ENCODE measurements at places on chromosomes 4 and X. TPM values are rescaled to one million over a fixed set of nuclear protein-coding genes. Genes with fewer than 3 reads are reported as not detected.

The ZNF185 gene
- 19.9 TPM for total RNA-seq

The USP17L12 gene
- total RNA-seq, result not detected

The ADRA2C gene
- 2.0 TPM for total RNA-seq

The HTR2C gene
- not detected for total RNA-seq

The PAGE1 gene
- total RNA-seq, result not detected

The SPOCK3 gene
- total RNA-seq, result not detected

The GPR143 gene
- total RNA-seq, result 0.86 TPM

- no peak for DNase-seq
Measured at GRCh38 chr4:1109333-1109732, 4.0 kb downstream of the RNF212 start.

DNA sequence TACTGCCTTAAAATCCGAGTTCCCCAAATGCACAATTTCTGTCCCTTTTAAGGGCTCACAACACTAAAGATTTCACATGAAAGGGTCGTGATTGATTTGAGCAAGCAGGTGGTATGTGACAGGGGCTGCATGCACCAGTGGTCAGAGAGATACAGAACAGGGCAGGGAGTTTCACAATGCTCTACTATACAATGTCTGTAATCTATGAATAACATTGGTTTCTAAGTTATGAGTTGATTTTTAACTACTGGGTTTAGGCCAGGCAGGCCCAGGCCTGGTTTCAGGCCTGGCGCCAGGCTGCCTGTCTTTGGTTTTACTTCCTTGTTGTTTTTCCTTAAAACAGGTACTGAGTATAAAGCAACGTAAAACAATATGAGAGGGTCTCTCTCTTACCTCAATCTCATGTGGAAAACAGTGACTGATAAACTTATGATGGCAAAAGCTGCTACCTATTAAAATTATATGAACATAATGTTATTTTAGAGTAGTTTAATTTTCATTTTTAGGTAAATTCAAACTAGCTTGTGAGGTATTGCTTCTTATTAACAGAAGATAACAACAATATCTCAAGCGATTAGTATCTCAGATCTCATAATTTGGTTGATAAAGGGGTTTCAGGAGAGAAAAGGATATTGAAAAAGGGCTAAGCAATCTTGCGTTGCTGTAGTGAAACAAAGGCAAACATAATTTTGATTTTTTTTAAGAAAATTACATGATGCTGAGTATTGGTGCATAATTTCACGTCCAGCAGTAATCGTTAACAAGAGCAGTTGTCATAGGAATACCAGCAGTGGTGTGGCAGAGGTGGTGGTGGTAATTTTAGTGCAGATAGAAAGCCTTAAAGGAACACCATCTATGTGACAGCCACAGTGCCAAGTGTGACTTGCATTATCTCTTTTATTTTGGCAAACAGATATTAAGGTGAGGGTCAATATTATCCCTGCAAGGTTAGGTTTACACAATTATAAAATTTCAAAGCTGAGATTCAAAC lies 944.4 kb upstream of the GRID2 start:
- DNase-seq, result no peak

- no peak for DNase-seq
Measured at GRCh38 chrX:114976292-114976691, 41.1 kb downstream of the IL13RA2 start.

DNA sequence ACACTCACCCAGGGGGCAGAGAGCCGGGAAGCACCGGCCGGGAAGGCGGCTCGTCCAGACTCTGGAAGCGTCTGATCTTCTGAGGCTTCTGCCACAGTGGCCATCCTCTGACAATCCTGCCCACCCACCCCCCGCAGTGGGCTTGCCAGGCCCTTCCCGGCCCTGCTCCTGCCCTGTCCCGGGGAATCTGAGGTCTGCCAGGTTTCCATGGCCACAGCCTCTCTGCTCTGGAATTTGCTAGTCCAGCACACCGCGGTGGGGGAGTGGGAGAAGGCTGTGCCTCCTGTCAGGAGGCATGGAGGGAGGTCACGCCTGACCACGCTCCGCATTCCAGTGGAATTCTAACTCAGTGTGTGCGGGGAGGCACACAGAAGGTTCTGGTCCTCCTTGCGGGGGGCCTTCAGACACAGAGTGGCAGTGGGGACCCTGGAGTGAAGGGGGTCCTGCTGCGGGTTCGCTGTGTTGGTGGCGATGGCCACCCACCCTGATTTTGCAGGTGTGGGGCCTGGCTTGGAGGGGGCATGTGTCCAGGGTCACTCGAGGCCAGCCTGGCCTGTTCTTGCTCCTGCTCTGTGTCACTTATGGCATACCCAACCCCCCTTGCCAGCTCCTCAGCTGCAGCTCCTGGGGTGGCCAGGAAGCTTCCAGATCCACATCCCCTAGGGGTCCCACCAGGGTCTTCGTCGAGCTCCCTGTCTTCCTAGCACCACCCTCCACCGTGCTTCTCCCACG lies 55.6 kb upstream of the ADRA2C start:
- DNase-seq, result no peak

DNA sequence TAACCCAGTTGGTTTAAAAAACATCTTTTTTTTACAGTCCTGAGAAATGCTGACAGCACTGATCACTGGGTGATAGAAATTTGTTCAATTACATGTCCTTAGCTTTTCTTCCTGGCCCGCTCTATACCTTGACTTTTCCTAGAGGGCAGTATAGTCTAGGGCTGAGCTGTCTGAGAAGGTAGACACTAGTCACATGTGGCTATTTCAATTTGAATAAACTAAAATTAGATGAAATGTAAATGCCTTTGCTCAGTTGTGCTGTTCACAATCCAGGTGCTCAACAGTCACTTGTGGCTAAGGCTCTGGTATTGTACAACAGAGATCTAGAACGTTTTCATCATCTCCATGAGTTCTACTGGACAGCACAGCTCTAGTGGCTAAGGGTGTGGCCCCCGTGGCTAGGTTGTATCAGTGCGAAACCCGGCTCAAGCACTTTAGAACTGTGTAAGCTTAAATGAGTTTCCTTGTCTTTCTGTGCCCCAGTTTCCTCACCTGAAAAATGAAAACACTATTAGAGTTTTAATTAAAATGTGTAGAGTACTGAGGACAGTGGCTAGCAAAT lies 111.6 kb upstream of the WDR17 start:
- no peak for DNase-seq

- DNase-seq, result no peak
Measured at GRCh38 chr4:159018062-159018629, 84.7 kb upstream of the RAPGEF2 start.

DNA sequence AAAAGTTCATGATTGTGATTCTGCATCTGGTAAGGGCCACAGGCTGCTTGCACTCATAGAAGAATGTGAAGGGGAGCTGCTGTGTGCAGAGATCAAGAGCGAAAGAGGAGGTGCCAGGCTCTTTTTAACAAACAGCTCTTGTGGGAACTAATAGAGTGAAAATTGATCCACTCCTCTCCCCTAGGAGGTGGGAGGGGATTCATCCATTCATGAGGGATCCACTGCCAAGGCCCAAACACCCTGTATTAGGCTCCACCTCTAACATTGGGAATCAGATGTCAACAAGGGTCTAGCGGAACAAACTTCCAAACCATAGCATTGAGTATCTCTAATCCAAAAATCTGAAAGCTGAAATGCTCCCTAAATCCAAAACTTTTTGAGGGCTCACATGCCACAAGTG lies 16.4 kb upstream of the PPID start:
- no peak for DNase-seq

- DNase-seq, result no peak
Measured at GRCh38 chr4:148120216-148120615, 322.0 kb downstream of the NR3C2 start.

- DNase-seq, result peak; percentile 66
Measured at GRCh38 chr4:75672461-75673026, 667 bp downstream of the G3BP2 start.

DNA sequence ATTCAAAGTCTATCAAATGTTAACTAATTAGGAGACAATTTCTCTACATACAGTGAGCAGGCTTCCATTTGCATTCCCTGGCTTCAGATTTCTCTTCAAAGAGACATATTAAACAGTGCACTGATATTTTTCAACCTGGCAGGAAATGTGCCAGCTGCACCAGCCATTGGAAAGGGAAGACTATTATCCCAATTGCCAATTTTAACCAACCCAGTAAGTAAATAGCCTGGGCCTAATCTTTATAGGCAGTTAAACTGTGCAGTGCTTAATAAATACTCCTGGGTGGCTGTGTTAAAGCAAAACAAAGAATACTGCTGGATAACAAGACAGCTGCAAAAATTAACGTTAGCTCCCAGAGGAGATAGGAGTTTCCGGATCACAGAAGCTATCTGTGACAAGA lies 111.9 kb upstream of the GALNT7 start:
- DNase-seq, result no peak

GRCh38 chrX:69299285-69299684 lies 134.0 kb upstream of the PJA1 start:
- DNase-seq, result no peak

DNA sequence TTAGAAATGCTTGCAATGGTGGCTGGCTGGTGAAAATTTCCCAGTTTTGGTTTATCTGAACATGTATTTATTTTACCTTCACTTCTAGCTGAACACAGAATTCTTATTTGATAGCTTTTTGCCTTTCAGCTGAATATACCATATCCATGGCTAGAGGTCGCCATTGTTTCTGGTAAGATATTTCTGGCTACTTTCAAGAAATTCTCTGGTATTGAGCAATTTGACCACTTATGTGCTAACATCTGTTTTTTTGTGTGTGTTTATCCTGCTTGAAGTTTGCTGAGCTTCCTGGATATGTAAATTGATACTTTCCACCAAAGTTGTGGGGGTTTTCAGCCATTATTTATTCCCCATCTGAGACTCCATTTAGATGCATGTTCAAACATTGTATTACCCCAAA lies 75.4 kb downstream of the FBXW7 start:
- DNase-seq, result no peak

GRCh38 chrX:8364369-8365141 lies 100.1 kb upstream of the VCX3B start:
- DNase-seq, result no peak

- no peak for DNase-seq
Measured at GRCh38 chr4:66123831-66124413, 453.6 kb upstream of the EPHA5 start.

DNA sequence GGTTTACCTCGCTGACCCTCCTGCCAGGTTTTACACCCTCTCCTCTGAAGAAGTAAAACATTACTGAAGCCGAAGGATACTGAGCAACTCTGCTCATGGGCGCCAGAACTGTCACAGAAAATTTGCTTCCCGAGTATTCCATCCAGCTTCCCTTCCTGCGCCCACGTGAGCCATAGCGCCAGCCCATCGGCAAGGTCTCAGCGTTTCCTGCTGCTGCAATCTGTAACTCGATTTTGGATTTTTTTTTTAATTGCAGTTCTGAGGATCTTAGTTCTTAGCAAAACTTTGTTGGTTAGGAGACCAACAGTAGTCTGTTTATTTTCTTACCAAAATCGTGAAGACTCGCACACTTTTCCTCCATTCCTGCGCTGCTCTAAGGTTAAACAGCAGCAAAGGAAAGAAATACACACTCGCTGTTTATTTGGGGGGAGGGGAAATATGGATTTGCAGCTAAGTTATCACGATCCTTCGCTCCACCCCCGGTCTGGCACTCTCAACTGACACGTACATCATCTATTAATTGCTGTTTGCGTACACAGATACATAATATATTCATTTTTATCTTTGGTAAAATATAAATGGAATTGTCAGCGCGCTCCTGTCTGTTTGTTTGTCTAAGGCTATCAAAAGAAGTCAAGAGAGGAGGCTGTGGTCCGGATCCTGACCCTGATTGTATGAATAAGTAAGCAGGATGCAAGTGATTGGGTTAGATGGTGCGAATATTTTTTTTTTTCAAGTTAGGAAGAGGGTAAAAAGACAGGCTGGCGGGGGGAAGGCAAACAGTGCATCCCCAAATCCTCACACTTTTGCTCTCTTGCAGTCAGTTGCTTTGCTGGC lies at the start of gene TLL1:
TSS of gene TLL1 (plus strand) at position 777 of the 837 bp plus-strand sequence. CDS start 668 bp downstream, outside the sequence.
- DNase-seq, result no peak

- no peak for DNase-seq
Measured at GRCh38 chr4:154399259-154399974, 92.2 kb downstream of the DCHS2 start.

All from upper lobe of left lung (tissue), 6 donors.